Common myeloid progenitor, CD34-positive (primary cell): ENCODE measurements at places on chromosomes 16 and 17.

GRCh38 chr17:2183346-2183745 is 120.2 kb downstream of the SMG6 start:
- DNase-seq: no peak

- no peak for DNase-seq
Measured at GRCh38 chr16:82638095-82638798, 11.5 kb downstream of the CDH13 start.

DNA sequence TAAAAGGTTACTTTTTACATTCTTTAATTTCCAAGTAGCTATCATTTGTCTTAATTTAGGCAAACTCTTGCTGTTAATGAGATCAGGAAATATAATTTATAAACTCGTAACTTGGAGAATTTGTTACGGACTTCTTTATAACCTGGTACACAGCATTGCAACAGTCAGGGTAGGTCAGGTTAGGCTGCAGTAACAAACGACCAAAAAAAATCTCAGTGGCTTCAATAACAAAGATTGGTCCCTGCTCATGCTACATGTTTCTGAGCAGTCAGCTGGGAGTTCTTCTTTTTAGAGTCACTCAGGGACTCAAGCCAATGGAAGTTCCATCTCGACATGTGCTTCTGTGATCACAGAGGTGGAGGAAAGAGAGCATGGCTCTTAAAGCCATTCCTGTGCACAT is 110.1 kb downstream of the USP31 start:
- DNase-seq: no peak

DNA sequence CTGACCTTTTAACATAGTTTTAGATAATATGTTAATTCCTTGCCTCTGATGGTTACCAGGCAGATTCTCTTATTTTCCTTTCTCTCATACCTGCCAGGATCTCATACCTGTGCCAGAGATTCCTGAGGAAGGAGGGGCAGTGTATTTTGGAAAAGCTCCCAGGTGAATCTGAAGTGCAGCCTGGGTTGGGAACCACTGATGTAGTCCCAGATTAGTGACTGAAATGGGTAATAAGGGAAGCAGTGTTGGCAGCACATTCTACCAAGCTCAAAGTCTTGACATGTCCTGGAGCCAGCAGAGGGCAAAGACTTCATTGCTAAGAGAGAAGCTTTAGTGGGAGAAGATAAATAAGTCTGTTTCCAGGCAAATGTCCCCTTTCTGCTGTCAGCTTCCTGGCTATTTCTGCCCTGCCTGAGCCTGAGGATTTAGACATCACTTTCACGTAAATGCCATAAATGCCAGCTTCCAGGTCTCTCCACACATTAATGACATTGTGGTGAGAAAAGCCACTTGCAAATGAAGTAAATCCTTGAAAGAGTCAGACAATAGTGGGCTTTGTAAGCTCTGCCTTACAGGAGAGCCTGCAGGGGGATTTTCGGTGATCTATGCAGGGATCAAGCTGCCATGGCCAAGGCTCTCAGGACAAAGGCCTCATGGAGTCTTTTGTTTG is 40.9 kb upstream of the C16orf78 start:
- DNase-seq: no peak

- DNase-seq: no peak
Measured at GRCh38 chr17:78644931-78645351, 67.7 kb upstream of the DNAH17 start.

- no peak for DNase-seq
Measured at GRCh38 chr16:67184453-67184994, 761 bp upstream of the MATCAP1 start.

GRCh38 chr17:42918902-42919521 is 18.4 kb downstream of the G6PC1 start:
- no peak for DNase-seq

GRCh38 chr16:22685459-22685830 is 128.5 kb upstream of the HS3ST2 start:
- no peak for DNase-seq

DNA sequence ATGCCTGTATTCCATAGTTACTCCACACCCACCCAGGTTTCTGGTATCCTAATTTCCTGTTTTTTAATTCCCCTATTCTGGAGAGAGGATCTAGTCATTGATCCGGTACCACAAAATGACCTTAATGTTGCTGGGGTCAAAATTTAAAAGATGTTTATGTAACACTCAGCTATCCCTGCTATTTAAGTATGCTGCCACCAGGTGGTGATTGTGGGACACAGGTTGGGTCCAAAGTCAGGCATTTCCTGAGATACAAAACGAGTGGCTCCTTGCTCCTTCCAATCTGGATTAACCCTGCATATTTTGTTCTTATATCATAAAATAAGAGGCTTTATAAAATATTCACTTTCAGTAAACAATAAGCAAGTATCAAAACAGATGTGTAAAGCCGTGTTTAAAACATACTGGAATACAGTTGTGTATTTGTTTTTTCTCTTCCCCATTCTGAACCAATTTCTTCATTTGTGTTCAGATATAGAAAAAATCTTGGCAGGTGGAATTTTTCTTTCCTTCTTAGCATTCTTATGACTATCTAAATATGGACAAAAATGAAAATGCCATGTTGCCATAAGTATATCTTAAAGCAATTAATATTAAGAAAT is 16.3 kb downstream of the HS3ST4 start:
- DNase-seq: peak; percentile 7

DNA sequence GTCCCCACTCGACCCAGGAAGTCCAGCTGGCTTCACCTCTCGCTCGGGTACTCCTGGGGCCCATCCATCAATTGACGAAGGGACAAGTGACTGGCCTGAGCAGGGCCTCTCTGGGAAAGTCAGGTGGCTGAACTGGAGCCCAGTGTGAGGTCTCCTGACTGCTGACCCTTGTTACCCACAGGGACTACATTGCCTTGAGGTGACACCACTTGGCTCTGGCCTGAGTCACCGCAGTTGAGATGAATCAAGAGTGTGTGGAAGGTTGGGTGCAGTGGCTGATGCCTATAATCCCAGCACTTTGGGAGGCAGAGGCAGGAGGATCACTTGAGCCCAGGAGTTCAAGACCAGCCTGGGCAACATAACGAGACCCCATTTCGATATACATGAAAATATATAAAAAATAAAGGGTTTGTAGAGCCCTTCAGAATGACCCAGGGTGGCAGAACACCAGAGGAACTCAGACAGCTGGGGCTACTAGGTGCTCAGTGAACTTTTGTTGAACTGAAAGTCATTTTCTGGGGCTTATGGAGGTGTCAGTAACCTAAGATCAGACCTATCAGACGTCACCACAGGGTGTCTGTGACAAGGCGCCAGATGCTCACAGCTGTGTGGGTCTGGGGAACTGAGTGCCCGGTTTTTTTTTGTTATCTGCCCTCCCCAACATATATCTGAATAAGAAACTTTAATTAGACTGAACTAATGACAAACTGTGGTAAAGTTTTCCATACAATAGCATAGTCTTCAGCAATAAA is 14.8 kb upstream of the ZFP90 start:
- no peak for DNase-seq

GRCh38 chr17:74185571-74186185 is 17.8 kb upstream of the RPL38 start:
- DNase-seq: no peak

DNA sequence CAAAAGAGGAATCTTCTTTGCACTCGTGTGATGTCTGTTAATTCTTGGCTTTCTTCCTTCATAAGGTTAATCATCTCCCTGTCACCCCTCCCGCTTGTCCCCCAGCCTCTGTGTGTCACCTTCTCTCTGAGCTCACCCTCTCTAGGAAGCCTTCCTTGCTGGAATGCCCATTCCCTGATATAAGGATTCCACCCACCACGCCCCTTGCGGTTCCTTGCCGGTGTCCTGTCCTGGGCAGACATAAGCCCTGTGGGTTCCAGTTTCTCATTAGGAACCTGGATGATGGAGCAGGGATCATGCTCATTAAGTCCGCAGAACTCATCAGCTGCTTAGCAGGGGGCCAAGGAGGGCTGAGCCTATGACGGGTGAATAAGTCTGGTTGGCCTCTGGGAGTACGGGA is 559.3 kb downstream of the MAF start:
- no peak for DNase-seq

- peak; percentile 12 for DNase-seq
Measured at GRCh38 chr17:69485251-69485661, 70.8 kb downstream of the MAP2K6 start.

DNA sequence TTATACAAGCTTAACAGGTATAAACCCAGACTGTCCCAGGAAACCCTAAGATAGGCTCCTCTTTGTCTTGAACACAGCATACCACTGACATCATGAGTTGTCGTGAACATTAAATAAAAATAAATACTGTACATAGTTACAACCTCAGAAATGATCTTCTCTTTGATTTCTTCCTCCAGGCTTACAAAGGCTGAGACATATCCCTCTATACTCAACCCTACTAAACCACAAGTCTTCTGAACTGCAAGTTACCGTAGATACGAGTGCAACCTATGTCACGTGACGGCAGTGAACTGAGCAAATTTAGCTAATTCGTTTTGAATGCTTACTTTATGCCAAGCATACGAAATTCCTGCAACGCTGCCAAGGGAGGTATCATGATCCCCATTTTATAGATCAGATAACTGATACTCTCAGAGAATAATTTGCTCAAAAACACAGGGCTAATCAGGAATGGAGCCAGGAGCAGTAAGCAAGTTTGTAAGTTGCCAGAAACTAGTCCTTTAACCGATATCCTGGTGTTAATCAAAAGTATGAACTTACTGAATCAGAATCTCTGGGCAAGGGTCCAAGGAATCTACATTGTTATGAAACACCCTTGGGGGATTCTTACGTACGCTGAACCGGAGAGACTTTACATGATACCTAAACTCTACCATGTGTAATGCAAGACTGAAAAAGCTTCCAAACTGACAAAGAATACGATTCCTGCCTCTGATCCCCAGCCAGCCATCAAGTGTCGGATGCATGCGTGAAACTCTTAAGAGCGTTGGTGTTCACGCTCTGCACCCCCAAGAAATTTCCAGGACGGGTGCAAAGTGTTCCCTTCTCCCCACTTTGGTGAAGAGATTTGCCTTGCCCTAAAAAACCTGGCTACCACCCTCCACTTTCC is 106.2 kb downstream of the XYLT1 start:
- DNase-seq: peak; percentile 89

DNA sequence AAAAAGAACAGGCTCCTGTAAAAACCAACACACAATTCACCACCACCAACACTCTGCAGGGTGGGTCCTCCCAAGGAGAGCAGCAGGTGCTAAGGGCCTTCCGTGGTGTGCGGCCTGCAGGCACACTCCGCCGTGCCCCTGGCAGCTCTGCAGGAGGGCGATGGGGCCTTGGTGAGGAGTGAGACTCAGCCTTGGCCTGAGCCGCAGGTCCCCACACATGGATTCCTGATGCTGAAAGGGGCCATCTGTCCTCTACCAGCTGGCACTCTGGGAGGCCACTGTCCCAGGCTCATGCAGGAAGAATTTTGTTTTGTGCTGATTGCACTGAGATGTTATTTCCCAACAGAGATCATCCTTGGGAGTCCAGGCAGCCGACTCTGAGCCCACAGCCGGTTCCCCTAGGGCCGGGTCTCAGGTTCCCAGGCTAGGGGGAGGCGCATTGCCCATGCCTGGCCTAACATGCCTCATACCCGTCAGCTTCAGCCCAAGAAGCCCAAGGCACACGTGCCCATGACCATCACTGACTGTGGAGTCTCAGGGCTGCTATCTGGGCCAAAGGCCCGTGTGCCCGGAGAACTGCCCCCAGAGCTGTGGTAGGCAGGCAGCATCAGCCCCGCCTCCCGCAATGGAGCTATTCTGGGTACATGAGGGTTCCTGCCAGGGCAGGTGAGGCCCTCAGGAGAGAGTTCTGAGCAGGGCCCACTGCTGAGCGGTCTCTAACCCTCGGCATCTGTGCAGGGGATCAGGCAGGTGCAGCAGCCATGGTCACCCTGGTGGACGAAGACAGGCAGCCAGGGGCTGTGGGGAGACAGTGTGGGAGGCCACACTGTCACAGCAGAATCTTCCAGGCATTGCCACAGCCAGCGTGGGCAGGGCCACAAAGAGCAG is 97.9 kb upstream of the ZNF469 start:
- DNase-seq: no peak

GRCh38 chr17:81539961-81540675 is 11.9 kb downstream of the FSCN2 start:
- DNase-seq: no peak

GRCh38 chr17:67452681-67453554 is 75.8 kb downstream of the PITPNC1 start:
- DNase-seq: peak; percentile 28

DNA sequence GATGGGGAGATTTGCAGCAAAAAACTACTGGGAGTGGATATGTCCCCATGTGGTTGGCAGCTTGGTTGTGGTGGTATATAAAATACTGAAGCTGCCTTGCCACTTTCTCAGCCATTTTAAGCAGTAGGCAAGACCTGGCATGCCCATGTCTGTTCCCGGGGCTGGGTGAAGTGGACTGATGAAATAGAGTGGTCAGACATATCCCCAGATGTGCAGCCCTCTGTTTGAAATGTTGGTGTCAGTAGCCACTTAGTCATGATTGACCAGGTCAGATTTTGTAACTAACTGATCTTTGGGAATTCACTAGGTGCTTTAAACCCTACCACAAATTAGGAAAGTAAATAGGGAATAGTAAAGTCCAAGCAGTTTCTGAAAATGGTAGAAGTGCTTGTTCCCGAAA is 151.6 kb downstream of the PHKB start:
- DNase-seq: no peak

DNA sequence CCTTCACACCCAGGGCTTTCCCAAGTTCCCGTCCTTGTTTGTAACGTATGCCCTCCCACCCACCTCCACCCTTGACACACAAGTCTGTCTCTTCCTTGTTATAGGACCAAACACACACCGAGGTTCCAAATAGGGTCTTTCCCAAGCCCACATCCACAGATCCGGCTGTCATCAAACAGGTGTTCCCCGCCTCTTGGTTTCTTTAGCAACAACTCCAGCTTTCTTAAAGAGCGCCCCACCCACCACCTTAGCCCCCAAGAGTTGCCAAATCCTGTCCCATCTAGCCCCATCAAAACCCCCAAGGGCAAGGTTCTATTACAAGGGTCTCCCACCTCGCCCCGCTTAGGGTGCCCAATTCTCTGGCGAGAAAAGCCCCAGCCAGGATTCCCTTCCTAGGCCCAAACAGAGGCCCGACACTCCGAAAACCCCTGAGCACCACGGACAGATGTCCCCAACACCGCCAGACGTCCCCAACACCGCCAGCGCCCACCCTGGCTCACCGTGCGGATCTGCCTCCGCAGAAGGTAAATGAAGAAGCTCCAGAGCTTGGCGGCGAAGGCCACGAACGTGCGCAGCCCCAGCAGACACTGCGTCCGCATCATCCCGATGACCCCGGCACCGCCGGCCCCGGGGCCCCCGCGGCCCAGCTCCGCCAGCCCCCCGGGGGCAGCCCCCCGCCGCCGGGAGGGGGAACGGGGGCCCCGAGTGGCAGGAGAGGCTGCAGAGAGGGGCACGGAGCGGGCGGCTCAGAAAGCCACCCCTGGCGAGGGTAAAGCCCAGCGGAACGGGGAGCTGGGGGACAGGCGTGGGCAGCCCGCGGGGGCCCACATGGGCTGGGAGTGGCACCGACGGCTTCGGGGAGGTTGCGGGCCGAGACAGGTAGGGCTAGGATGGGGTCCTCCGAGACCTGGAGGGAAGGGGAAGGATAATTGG is 573 bp downstream of the CTDNEP1 start:
- DNase-seq: peak; percentile 85
